Kidney (tissue), 22 donors: ENCODE measurements at places on chromosomes 4 and X. TPM values are rescaled to one million over a fixed set of nuclear protein-coding genes. Genes with fewer than 3 reads are reported as not detected.

GRCh38 chr4:48499551-48500066 lies 9.6 kb downstream of the ZAR1 start:
- DNase-seq = no peak

KDR gene
- polyA plus RNA-seq = 20.4 TPM

GRCh38 chr4:155789391-155789790 lies 30.6 kb downstream of the GUCY1B1 start:
- DNase-seq = no peak

CHST7 gene
- 2.0 TPM for polyA plus RNA-seq

GRCh38 chr4:52051213-52051614 lies at the start of gene SPATA18:
SPATA18 (plus strand) TSS chr4:52051304; CDS start chr4:52051705, 401 bp downstream.
- peak; percentile 52 for DNase-seq

DNA sequence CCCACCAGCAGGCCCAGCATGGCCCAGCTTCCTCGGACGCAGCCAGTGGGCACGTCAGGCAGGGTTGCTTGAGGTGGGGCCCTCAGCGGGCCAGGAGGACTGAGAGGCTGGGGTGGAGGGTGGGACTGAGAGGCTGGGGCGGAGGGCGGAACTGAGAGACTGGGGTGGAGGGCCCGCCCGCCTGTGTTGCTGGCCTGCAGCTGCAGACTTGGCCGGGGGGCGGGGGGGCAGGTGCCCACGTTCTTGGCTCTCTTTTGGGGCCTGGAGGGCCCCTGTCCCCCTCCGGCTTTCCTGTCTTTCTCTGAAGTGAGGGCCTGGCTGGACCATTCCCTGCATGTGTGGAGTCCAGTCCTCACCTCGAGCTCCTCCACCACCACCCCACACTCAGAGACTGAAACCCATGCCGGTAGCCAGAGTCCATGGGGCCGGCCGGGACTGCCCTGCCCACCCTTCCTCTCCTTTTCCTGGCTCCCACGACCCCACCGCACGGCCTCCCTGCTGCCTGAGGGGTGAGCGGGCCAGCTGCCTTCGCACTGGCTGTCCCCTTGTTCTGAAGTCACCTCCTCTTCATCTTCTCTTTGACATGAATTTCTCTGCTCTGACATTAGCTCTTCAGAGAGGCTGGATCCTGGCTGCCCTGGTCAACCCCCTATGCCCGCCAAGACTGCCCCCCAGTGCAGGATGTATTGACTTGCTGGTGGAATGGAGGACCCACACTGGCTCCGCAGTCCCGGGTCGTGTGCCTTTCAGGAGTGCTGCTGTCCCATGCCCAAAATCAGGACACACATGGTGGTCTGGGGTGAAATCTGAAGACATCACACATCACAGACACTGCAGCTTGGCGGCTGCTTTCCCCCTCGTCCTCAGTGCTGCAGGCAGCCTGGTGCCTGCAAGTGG lies 10.1 kb upstream of the NKX1-1 start:
- no peak for DNase-seq

- no peak for DNase-seq
Measured at GRCh38 chrX:103640401-103641155, 11.8 kb downstream of the TCEAL1 start.

DNA sequence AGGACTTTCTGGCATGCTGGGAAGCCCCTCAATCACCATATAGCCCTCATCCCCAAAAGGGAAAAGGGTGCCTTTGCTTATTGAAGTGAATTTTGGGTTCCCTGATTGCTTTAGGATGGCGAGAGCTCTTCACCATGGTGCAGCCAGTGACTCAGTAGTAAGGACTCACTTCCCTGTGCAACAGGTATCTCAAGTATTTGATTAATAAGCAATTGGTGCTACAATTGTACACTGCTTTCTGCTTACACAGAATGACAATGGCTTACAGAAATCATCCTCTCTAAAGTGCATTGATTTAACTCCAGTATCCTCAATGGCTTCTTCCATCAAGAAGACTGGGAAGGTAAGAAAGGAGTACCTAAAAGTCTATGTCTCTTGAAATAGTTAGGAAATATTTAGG lies 143.7 kb upstream of the SMIM10 start:
- DNase-seq = no peak

DNA sequence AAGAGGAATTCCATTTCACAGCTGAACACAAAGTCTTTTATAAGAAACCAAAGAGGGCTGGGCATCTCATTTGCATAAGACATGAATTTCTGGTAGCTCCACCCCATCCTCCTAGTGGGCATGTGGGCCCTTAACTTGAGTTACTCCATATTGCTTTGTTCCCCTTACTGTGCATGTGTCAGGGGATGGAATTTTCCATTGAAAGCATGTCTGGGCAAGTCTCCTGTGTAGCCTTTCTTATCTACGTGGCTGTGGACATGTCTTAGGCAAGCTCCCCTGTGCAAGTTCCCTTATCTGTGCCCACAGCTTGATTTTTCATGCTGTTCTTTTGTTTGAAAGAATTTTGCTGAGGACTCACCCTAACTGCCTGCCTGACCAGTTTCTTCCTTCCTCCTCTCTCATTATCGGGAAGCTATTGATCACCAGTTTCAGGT lies 123.5 kb upstream of the JADE1 start:
- no peak for DNase-seq

DNA sequence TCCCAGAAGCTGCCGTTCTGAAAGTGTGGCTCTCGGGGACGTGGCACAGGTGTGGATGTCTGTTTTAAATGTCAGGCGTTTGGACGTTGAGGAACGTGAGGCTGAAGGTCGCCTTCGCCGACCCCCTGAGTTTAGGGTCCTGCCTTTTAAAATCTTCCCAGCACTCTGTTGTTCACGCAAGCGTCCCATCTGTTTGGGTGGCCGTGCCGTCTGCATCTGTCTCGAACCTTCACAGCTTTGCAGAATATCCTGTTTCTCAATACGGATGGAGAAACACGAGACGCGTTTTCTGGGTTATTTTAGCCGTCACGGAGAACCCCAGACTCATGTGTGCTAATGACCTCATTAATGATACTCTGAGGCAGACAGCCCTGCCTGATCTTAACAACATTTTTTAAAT lies 31.5 kb downstream of the SHOX start:
- peak; percentile 16 for DNase-seq

DNA sequence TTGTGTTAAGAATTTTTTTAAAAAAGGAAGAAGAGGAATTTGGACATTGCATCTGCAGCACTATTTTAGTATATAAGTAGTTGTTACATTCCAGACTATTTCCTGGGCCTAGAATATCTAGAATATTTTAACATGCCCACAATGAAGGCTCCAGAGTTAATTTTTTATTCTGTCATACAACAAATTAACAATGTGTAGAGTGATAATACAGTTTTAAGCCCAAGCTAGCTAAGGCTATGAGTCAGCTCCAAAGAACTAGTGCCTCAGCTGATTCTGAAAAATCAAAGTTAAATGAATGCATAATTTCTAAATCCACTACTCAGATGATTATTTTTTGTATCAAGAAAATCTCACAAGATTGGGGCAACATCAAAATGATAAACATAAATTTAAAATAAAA lies 231.4 kb downstream of the PRDM5 start:
- no peak for DNase-seq
